Activated CD4-positive, alpha-beta T cell treated with anti-CD3 and anti-CD28 coated beads, Interleukin-2, amount 50 U/mL, for 16 hours (primary cell): ENCODE measurements at places on chromosomes 1 and 21.

DNA sequence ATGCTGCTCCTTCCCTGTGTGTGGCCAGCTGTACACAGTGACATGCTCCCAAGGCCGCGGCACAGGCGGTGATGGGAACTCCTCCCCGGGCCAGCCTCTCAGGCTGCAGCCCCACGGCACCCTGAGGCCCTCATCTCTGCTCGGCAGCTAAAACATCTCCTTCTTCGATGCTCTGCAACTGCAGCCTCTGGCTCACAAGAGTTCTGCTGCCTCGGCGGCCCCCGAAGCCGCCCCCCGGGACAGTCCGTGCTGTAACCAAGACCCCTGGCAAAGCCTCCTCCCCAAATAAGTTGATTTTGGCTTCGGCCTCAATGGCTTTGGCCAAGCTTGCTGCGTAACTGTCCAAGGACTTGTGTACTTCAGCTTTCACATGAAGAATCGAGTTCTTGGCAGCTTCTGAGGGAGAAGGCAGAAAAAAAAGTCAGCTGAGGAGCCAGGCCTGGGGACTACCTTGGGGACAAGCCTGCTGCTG lies 51.3 kb downstream of the GPR161 start:
- DNase-seq, result no peak

DNA sequence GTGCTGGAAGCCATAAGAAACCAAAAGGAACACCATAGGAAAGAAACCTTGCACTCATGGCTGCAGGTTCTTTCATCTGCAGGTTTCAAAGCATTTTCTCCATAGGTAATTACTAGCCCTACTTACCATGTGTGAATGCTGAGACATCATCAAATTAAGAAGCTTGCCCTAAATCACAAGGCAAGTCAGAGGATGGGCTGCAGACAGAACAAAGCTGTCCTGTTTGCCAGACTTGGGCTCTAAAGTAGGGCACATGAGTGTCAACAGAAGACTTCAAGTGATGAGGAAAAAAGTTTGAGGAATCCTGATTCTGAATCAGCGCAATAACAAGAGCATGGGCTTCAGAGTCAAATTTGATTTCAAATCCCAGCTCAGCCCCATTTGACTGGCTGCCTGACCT lies 5.8 kb upstream of the EPS15 start:
- no peak for DNase-seq

- no peak for DNase-seq
These were observed 100.5 kb downstream of the ZBTB18 start for GRCh38 chr1:244151537-244151936.

GRCh38 chr21:18803624-18804023 lies 400.0 kb upstream of the TMPRSS15 start:
- DNase-seq, result no peak

GRCh38 chr21:38297871-38298270 lies 41.1 kb downstream of the KCNJ15 start:
- DNase-seq, result no peak

DNA sequence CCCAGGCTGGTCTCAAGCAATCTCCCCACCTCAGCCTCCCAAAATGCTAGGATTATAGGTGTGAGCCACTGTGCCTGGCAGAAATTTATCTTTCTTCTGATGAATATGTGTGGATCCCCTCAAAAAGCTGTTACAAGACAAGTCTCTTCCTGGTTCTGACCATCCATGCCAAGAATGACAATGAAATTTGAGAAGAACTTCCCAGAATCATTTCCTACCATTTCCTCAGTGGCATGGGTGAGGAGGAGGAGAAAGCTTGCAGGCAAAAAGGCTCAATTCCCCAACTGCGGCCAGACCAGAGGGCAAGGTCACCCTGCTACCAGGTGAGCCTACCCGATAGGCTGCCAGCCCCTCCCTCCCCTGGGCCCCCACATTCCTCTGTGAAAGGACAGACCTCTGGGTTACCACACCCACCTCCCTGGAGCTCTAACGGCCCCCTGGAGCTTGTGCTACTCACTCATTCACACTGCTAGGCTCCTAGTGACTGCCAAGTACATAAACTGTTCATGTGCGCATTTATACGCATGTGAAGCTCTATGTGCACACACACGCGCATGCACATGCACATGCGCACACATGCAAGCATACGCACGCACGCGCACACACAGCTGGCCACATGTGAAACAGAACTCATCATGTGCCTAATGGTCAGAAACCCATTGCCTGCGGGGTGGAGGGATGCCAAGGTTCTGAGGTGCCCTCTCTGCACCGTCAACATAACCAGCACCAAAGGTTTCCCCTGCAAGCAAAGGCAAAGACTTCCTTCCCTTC lies 17.0 kb downstream of the MRAP start:
- no peak for DNase-seq

DNA sequence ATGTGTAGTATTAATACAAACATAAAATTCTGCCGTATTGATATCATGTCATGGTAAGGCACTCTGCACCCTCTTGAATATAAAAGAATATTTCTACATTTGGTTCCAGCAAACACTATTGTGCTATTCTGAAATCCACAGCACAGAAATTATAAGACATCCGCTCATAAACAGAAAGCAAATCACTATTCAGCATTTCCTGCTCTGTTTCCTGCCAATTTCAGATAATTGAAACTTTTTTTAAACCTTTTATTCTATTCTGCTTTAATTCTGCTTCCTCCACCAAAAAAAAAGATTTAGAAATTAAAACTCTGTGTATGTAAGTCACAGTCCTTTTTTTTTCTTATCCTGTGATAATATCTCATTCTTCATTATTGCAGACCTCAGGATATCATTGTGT lies 39.6 kb upstream of the PLEKHO1 start:
- DNase-seq, result no peak

- DNase-seq, result no peak
These were observed 28.3 kb upstream of the PEF1 start for GRCh38 chr1:31672986-31673385.

DNA sequence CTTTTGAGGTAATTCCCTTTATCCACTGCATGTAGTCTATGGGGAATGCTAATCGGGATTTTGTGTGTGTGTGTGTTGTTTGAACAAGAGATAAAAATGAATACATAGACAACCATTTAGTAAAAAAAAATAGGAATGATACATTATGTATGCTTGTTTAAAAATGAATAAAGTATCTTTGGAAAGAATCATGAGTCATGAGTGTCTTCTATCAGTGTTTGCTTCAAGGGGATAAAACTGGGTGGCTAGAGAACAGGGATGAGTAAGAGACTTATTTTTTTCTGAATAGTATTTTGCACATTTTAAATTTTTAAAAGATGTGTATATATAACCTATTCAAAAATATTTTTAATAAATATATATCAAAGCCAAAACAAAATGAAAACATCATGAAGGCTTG lies 839.4 kb upstream of the ADGRL4 start:
- DNase-seq, result no peak
